ENCODE measurements at places on chromosomes 7 and 10.
A peak's percentile ranks its signal among the peaks of the same experiment; 100 is the strongest.

GRCh38 chr7:74501298-74501697, 47.6 kb downstream of the GTF2IRD1 start:
- no peak for DNase-seq

DNA sequence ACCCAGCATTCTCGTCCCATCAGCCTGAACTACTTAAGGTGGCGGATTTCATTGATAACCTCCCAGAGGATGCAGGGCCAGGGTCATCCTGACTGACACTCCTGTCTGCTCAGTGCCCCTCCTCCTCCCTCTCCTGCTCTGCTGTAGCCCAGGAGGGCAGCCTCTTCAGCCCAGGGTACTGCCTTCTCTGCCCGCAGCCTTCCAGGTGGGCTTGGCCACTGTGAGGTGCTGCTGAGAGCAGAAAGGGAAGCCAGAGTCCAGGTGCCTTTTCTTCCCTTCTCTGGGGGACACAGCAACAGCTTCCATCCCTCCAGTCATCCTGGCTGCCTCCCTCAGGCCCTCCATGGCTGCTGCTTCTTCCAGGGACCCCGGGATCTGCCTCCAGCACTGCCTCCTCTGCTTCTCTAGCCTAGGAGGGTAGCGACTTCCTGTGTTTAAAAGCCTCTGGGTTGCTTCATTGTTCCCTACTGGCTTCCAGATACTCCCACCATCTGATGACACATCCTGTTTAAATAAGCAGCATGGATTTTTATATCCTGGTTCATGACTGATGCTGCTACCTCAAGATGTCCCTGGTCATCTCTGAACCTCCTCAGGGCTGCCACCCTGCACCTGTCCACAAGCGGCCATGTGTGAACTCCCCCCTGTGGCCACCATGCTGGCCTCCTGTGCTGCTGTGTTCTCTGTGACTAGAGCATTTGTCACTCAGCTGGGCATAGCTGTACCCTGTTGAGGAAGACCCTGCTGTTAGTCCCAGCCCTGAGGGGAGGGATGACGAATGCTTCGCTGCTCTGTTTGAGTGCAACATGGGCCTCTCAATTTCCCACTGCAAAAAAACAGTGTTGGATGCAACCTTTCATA, 55.8 kb downstream of the AKR1C4 start:
- no peak for DNase-seq

GRCh38 chr10:65394502-65395297, 1531.1 kb upstream of the LRRTM3 start:
- DNase-seq: no peak

- peak; percentile 91 for DNase-seq
These were observed 675.3 kb downstream of the INHBA start for GRCh38 chr7:41027428-41028115.

- no peak for DNase-seq
These were observed 140.5 kb downstream of the CHCHD3 start for GRCh38 chr7:132941428-132941827.

DNA sequence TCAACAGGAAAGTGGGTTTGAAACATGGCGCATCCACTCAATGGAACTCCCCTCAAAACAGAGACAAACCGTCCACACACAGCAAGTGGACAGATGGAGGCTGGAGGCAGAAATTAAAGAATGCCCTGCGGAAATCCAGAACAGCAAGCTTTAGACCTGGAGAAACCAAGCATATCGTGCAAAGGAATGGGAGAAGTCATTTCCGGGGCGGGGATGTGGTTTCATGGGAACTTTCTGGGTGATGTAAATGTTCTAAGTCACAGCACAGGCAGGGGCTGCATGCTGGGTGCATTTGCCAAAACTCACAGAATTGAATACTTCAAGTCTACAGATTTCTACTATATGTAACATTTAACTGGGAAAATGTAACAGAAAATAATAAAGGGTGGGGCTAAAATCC, 213.0 kb downstream of the PTPRN2 start:
- no peak for DNase-seq

DNA sequence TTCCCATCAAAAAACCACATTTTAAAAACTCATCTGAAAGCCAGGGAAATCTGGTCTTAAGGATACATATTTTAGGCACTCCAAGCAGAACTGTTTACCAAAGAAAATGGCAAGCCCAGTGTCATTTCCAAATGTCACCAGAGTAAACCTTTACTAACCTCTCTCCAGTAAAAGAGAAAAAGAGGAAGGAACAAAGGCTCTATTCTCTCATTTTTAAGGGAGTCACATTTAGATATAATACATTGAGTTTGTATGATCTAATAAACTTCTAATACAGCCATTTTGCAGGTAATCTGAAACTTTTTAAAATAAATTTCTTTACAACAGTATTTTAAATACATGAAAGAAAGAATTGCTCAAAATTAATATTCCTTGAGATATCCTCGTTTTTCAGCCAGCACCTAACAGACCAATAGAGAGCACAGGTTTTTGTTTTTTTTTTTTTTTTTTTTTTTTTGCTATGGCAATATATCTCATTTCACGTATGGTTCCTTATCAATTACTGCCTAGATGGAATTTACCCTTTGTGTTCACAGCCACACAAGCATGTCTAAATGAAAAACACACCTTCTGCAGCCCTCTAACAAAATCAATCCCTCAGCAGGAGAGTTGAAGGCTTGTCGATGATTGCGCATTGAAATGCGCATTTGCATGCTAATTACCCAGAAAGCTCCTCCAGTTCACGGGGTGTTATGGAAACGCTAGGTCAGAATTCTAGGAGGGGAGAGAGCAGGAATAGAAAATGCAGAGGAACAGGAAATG, 39.8 kb upstream of the MSRB2 start:
- no peak for DNase-seq

DNA sequence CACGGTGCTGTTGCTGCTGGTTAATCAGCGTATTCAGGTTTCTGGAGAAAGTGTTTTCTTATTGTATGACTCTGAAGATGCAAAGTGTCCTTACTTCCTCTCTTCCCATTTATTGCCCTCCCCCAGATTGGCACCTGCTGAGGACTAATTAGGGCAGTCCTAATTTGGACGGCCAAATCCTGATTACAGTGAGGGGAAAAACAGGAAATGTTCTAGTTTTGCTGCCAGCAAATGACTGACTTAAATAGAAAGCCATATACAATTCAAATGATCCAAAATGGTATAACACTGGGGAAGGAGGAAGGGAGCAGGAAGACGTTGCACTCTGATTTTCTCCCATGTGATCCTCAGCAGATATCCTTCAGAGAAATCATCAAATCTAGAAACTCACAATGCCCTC, 222.4 kb upstream of the LRGUK start:
- no peak for DNase-seq

- DNase-seq: no peak
These were observed 19.6 kb upstream of the PIP4K2A start for GRCh38 chr10:22733992-22734391.

GRCh38 chr10:488933-489215, 200.6 kb downstream of the DIP2C start:
- no peak for DNase-seq

DNA sequence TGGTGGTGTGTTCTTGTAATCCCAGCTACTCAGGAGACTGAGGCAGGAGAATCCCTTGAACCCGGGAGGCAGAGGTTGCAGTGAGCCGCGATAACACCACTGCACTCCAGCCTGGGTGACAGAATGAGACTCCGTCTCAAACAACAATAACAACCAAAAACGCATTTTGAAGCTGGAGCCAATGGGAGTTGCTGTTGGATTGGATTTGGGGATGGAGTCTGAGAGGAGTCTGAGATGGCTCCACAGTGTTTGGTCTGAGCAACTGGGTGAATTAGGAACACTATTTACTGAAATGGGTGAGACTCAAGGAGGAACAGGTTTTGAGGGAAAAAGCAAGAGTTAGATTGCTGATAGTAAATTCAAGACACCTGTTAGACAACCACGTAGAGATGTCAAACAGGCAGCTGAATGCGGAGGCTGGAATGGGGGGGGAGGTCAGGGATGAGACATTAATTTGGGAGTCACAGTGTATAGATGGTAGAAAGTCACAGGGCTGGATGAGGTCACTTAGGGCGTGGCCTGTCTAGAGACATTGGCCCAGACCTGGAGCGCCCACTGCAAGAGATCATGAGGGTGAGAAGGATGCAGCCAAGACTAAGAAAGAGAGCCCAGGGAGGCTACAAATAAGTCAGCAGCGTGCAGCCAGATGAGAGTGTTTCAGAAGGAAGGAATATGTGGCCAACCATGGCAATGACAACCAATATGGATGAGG, 56.4 kb downstream of the CYCS start:
- DNase-seq: no peak

DNA sequence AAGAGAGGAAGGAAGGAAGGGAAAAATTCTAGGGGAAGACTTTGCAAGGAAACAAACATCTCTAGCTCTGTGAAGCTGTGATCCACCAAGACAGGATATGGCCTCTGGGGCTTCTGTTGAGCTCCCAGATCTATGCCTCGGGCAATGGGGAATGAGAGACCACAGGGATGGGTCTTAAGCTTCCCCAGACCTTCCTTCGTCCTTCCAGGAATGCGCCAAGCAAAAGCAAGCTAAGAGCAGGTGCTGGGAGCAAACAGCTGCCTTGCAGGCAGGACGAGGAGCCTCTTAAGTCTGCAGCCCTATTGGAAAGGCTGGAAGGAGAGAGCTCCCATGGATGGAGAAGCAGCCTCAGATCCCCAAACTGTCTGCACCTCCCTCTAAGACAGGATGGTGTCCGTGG, 21.9 kb upstream of the ELN start:
- DNase-seq: no peak

DNA sequence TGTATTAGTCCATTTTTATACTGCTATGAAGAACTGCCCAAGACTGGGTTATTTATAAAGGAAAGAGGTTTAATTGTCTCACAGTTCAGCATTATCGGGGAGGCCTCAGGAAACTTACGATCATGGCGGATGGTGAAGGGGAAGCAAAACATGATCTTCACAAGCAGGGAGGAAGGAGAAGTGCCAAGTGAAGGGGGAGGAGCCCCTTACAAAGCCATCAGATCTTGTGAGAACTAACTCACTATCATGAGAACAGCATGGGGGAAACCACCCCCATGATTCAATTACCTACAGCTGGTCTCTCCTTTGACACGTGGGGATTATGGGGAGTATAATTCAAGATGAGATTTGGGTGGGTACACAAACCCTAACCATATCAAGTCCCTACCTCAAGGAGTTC, 85.4 kb downstream of the JAZF1 start:
- DNase-seq: no peak

- no peak for DNase-seq
These were observed 537.7 kb downstream of the GRM8 start for GRCh38 chr7:126715076-126715475.

DNA sequence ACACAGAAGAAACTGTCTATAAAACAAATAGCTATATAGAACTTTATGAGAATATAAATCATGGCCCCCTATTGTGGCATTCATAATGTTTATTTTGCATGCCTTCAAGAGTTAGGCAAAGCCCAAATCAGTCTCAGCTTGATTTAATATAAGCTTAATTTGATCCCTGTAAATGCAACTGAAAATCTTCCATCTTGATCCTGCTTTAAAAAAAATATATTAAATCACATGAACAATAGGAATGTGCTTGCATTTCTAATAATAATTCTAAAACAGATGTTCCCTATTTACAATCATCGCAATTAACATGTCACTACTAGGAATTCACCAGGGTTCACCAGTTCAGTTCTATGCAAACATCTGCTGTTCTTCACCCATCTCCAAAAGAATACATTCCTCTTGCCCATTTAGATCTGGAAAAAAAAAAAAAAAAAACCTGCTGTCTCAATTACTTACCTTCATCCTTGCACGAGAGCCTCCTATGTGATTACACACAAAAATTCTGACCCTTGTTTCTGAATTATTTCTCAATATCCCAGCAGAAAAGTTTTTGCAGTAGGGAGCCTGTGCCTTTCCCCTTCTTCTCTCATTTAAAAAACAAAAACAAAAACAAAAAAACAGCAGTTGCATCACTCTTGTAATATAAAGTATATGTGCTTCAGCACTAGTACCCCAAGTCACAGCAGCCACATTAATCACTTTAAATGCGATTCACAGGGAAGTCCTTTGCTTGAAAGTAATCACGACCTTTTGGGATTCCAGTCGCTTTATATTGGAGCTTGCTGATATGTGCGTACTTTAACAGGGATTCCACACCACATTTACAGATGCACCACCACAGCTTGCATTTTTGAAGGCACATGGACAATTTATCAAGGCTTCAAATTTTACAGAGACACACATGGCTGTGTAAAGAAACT, 194.8 kb upstream of the KMT2E start:
- no peak for DNase-seq

- peak; percentile 67 for DNase-seq
These were observed 150.8 kb upstream of the NPS start for GRCh38 chr10:127398140-127398970.

- DNase-seq: no peak
These were observed 127.6 kb downstream of the TNS3 start for GRCh38 chr7:47454069-47454973.

- DNase-seq: peak; percentile 70
These were observed 151.6 kb downstream of the KIAA1217 start for GRCh38 chr10:24360282-24361127.

GRCh38 chr10:22649390-22649841, 65.0 kb downstream of the PIP4K2A start:
- DNase-seq: no peak

- peak; percentile 73 for DNase-seq
These were observed 1.6 kb upstream of the SEPHS1 start for GRCh38 chr10:13349463-13350274.

DNA sequence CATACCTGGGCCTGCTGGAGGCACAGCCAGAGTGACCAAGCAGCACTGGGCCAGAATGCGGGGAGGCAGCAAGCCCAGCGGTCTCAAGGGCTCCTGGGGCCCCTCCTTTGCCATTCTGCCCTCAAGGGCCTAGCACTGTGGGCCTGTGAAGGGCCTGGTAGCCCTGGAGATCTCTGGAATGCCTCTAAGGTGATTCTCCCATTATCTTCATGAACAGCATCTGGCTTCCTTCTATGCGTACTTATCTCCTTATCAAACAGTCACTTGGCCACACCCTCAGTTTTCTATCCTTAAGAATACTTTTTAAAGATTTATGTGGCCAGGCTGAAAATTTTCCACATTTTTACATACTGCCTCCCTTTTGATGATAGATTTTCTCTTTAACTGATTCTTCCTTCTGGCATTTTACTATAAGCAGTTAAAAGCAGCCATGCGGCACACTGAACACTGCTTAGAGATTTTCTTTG, 67.5 kb upstream of the CCNY start:
- no peak for DNase-seq

- DNase-seq: no peak
These were observed 36.6 kb downstream of the MICALL2 start for GRCh38 chr7:1422512-1423263.

DNA sequence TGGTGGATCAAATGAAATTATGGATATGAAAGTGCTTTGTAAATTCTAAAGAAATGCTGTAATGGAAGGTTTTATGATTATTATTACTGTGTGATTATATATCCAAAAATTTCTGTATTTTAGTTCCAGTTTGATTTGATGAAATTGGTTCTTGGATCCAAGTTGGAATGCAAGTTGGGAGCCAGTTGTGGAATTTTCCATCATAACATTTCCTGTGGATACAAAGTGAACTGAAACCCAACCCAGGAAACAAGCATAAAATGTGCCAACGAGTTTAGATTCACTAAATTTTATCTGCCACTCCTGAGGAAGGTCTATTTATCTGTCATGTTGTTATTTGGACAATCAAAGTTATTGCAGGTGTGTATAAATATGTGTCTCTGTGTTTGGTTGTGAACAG, 131.4 kb upstream of the MDFIC start:
- no peak for DNase-seq

GRCh38 chr7:132269718-132270117, 306.6 kb downstream of the PLXNA4 start:
- no peak for DNase-seq

GRCh38 chr7:32616625-32617024, 121.3 kb downstream of the AVL9 start:
- peak; percentile 79 for DNase-seq

- DNase-seq: no peak
These were observed 28.8 kb upstream of the CHST15 start for GRCh38 chr10:124122211-124122610.

- DNase-seq: no peak
These were observed 9.3 kb upstream of the JCAD start for GRCh38 chr10:30068492-30069223.

Measured in AG08395 (cell line).